ENCODE measurements at places on chromosomes 1 and 21.

DNA sequence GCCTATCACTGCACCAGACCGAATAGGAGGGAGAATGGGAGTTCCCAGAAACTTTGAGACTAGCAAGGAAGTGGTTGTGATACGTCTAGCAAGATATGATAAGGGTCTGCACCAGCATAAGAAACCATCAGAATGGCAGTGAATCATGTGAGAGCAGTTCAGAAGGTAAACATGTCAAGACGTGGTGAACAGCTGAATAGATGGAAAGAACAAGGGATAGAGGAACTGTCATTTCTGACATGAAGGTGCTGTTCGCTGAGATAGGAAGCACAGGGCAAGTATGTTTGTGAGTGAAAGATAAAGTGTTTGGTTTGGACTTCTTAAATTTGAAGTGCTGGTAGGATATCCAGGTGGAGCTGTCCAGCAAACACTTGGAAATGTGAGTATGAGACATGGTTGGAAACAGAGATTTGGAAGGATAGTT is 1.1 kb upstream of the AGO1 start:
- no peak for DNase-seq

DNA sequence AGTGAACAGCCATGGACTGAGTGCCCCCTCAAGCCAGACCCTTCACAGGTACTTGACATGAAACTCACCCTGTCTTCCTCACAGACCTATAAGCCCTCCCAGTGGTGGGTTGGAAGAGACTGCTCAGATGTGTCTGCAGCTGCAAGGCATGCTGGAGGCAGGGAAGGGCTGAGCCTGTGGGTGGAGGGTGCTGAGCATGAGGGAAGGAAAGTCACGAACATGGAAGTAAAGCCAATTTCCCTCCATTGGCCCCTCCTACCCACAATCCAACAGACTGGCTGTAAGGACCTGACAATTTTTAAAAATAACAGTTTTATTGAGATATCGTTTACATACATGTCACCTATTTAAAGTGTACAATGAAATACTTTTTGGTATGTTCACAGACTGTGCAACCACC is 44.1 kb downstream of the RCSD1 start:
- no peak for DNase-seq

DNA sequence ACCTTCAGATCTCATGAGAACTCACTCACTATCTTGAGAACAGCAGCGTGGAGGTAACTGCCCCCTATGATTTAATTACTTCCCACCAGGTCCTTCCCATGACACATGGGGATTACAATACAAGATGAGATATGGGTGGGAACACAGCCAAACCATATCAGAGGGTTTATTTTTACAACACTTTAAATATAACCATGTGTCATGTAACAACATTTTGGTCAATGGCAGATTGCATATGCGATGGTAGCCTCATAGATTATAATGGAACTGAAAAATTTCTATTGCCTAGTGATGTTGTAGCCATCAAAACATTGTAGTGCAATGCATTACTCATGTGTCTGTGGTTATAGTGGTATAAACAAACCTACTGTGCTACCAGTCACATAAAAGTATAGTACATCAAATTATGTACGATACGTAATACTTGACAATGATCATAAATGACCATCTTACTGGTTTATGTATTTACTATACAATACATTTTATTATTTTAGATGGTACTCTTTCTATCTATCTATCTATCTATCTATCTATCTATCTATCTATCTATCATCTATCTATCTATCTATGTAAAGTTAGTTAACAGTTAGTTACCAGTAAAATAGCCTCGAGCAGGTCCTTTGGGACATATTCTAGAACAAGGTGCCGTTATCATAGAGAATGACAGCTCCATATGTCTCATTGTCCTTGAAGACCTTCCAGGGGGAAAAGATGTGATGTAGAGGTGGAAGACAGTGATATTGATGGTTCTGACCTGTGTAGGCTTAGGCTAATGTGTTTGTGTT is 12.6 kb upstream of the S100B start:
- no peak for DNase-seq

GRCh38 chr1:209784265-209785169 is at the start of gene C1orf74:
Gene C1orf74 (minus strand): TSS chr1:209784559. CDS start chr1:209783634, 925 bp downstream.
- peak; percentile 99 for DNase-seq

DNA sequence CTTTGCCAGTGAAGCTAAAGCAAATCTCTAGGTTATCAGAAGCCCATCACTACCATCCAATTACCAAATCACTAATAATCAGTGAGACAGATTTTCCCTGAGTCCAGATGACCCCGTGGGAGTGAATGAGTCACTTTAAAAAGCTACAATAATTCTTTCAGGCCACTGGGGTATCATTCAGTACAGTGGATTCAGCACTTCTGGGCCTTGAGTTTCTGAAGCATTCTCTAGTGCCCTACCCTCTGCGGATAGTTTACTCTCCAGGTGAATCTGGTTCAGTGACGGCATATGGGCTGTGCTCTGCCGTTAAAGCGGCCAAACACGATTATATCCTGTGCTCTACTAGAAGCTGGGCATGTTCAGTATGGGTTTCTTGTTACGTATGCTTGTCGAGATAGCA is 26.1 kb downstream of the NR5A2 start:
- DNase-seq = peak; percentile 29

GRCh38 chr1:163781146-163781545 is 459.4 kb downstream of the NUF2 start:
- DNase-seq = no peak

- no peak for DNase-seq
Measured at GRCh38 chr1:51472359-51472758, 46.7 kb downstream of the EPS15 start.

DNA sequence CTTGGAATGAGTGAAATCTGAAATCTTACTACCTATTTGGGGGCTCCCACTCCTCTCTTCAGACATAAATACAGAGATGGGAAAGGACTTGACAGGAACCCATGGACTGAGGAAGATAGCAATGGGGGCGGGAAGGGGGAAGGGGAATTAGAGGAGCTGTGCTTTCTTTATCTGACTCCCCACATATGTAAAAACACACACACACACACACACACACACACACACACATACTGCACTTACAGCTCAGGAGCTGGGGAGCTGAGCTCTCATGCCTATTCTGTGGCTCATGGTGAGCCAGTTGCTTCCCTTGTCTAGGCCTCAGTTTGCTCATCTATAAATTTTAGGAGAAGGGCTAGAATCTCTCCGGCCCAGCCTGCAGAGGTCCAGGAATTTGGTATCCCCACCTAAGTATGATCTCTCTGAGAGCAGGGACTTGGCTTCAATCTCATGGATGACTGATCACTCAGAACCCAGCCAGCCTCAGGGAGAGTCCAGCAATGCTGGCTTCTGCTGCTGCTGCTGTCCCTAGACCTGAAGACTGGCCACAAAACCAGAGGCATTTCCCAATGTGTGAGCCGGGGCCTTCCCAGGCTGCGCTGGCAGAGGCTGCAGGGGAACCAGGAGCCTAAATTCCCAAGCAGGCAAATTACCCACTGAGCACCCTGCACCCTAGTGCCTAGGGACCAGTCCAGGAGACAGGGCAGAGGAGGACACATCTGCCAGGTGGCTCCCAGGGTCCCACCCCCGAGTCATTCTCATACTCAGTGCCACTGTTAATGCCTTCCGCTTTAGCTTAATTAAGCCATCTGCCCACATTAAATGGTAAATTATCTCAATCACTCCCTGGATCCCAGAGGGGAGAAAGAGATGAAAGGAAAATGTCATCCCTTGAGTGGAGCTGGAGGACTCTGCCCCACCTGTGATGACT is 57.5 kb upstream of the RBM15 start:
- DNase-seq = no peak

All from NCI-H2227 treated with DMSO at 0.1 percent for 48 hours (cell line).